ENCODE measurements at places on chromosomes 6 and 20. TPM values are rescaled to one million over a fixed set of nuclear protein-coding genes. Genes with fewer than 3 reads are reported as not detected.

DNA sequence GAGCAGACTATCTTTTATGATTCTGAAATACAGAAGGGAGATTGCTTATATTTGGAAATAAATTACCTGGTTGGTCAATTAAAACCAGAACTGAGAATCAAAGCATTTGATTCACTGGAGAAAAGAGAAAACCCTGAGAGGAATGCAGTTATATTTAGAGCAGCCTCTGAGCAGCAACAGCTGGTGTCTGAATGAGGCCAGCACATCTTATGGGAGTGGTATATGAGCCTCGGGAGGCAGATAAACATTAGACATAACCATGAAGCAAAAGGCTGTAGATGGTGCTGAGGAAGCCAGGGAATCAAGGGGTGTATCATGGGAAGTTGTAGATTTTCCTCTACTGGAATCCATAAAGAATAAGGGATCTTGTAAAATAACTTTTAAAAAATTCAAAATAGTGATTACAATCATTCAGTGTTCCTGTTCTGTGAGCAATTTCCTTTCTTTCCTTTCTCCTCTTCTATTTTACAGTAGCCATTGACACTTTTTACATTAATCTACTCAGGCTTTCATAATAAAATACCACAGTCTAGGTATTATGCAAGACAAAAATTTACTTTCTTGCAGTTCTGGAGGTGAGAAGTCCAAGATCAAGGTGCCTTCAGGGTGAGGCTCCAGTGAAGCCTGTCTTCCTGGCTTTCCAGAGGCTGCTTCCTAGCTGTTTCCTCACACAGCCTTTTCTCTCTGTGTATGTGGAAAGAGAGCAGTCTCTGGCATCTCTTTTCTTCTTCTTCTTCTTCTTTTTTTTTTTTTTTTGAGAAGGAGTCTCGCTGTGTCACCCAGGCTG lies 32.8 kb upstream of the ENPP5 start:
- H3K4me3 ChIP-seq: no peak overlapping the region
- H3K36me3 ChIP-seq: no peaks in the 10 kb centered on the region
- peak; percentile 62 for DNase-seq
- H3K4me1 ChIP-seq: no peaks in the 10 kb centered on the region
- no peak overlapping the region for H3K27ac ChIP-seq

GRCh38 chr6:38755874-38756273 lies 40.8 kb downstream of the DNAH8 start:
- DNase-seq: peak; percentile 23
- no peak overlapping the region for H3K27ac ChIP-seq
- no peaks in the 10 kb centered on the region for H3K36me3 ChIP-seq
- no peak overlapping the region for H3K4me3 ChIP-seq

Gene ANKRD6
- total RNA-seq: 11.5 TPM

Gene IL17A
- not detected for total RNA-seq

DNA sequence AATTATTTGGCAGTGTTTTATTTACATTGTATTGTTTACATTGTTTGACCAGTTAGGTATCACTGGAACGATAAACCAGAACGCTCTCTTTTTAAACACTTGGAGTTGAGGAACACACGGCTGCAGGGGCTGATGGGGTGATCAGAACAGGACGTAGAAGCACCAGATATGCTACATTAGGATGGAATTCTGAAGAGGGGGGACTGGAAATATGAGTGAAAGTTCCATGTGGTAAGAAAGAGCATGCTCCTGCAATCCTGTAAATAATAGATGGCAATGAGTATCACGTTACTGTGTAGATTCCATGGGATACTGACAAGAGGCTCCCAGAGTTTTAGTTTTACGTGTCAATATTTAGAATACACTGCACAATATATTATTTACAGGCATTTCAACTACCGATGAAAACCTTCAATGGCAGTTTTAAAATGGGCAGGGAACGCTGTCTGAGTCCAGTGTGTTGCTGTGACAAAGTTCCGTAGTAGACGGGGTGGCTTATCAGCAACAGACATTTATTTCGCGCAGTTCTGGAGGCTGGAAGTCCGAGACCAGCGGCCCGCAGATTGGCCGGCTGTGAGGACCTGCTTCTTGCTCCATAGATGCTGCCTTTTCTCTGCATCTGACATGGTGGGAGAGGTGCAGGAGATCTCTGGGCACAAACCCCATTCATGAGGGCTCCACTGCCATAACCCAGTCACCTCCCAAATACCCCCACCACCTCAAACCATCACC lies 43.1 kb downstream of the SYNJ2 start:
- peaks cover 52% of the 10 kb centered on the region for H3K36me3 ChIP-seq
- no peak overlapping the region for H3K4me3 ChIP-seq
- H3K27me3 ChIP-seq: no peaks in the 10 kb centered on the region
- peaks cover 37% of the 10 kb centered on the region for H3K4me1 ChIP-seq
- H3K27ac ChIP-seq: peak overlapping the region; percentile 100
- DNase-seq: no peak

Gene NHSL1
- total RNA-seq: 6.2 TPM

Gene DEFB124
- not detected for total RNA-seq

- H3K27ac ChIP-seq: no peak overlapping the region
- no peaks in the 10 kb centered on the region for H3K27me3 ChIP-seq
- H3K4me3 ChIP-seq: no peak overlapping the region
- H3K4me1 ChIP-seq: no peaks in the 10 kb centered on the region
These were observed 328.2 kb downstream of the PHF3 start for GRCh38 chr6:63963769-63964315.

Gene NR2E1
- total RNA-seq: not detected

DNA sequence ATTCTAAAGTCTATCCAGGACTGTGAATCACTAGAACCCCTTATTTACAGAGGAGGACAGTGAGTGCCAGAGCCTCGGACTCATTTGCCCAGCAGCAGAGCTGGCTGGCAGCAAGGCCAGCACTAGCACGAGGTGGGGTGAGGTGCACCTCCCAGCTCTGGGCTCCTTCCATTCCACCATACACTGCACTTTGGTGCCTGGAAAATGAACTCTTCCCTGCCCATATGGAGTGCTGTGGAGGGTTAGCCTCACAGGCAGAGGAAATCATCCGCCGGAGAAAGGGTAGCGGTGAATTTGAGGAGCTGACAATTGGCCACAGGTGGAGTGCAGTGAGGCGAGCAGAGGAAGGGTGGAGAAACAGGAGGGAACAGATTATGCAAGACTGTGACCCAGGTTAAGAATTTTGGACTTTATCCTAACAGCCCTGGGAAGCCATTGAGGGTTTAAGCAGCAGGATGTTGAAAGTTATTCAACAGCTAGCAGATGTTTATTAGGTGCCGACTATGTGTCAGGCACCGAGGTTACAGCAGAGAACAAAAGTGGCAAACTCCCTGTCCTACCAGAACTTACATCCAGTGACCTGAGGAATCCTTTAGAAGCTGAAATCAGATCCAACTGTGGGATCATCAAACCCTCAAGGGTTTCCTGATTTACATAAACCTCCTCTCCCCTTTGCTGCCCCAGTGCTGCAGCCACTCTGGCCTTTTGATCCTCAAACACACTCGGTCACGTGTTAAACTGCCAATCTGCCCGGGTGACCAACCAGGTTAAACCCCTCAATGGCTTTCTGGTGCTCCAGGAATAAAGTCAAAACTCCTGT lies 6.2 kb downstream of the TRIM26 start:
- peak; percentile 64 for DNase-seq
- H3K27me3 ChIP-seq: no peaks in the 10 kb centered on the region
- peaks cover 38% of the 10 kb centered on the region for H3K4me1 ChIP-seq
- H3K36me3 ChIP-seq: no peaks in the 10 kb centered on the region
- H3K27ac ChIP-seq: peak overlapping the region; percentile 25
- no peak overlapping the region for H3K4me3 ChIP-seq

DNA sequence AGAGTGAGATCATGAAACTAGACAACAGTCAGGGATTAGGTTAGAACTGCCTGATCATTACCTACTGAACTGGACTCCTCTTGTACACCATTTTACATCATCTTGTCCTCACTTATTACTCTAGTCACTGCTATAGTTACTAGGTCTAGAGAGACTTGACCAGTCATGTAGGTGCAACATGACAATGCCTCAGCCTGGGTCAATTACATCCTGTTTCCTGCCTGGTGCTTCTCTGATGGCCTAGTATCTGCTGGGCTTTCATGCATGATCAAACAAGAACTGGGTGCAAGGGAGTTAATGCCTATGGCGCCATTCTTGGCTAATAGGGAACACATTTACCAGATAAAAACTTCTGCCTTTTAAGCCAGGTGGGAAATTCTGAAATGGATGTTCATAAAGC lies 39.2 kb upstream of the MMS22L start:
- H3K4me3 ChIP-seq: no peak overlapping the region
- H3K4me1 ChIP-seq: peaks cover 11% of the 10 kb centered on the region
- DNase-seq: no peak
- H3K27me3 ChIP-seq: no peaks in the 10 kb centered on the region

GRCh38 chr6:48426636-48427035 lies 315.6 kb upstream of the PTCHD4 start:
- peaks cover 26% of the 10 kb centered on the region for H3K4me1 ChIP-seq
- no peaks in the 10 kb centered on the region for H3K36me3 ChIP-seq
- H3K27me3 ChIP-seq: no peaks in the 10 kb centered on the region
- H3K4me3 ChIP-seq: no peak overlapping the region
- no peak overlapping the region for H3K27ac ChIP-seq
- DNase-seq: no peak

Gene TRIM40
- not detected for total RNA-seq

Gene CST4
- total RNA-seq: not detected

GRCh38 chr6:16543521-16543920 lies 217.7 kb downstream of the ATXN1 start:
- H3K36me3 ChIP-seq: no peaks in the 10 kb centered on the region
- DNase-seq: peak; percentile 6
- peaks cover 6% of the 10 kb centered on the region for H3K4me1 ChIP-seq
- no peaks in the 10 kb centered on the region for H3K27me3 ChIP-seq
- no peak overlapping the region for H3K27ac ChIP-seq
- no peak overlapping the region for H3K4me3 ChIP-seq

Gene MAS1
- total RNA-seq: not detected

DNA sequence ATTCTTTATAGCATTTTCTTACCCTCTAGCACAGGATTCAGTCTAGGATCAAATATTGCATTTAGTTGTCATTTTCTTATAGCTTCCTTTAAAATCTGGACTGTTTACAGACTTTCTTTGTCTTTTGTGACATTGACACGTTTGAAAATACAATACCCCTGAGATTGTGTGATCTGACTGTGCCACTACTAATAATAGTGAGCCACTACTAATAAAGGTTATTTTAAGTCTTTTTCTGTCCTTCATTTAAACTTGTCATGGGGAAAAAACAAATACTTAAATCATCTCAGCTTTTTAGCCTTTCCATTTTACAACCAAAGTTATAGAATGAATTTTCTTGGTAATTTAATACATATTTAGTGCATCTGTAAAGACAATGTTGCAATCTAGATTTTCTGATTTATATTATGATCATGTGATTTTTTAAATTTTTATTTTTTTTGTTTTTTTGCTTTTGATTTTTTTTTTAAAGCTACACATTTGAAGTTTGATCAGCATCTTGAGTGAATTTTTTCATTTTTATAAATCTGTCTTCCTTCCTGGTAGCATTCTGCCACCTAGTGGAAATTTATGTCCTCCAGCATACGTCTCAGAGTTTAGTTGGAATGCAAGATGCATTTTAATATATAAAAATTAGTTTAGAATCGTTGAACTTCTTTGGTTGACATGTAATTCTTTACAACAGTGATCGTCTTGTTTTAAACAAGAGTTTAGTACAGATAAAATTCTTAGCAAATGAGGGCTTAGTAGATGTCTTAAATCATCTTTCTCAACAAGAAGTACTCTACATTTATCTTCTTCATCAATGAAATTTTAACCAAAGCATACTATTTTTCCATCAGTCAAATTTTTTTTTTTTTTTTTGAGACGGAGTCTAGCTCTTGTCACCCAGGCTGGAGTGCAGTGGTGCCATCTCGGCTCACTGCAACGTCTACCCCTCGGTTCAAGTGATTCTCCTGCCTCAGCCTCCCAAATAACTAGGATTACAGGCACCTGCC lies 119.4 kb downstream of the NCOA3 start:
- peak; percentile 36 for DNase-seq
- no peak overlapping the region for H3K4me3 ChIP-seq
- no peak overlapping the region for H3K27ac ChIP-seq
- no peaks in the 10 kb centered on the region for H3K4me1 ChIP-seq

Gene SLC24A3
- 1.1 TPM for total RNA-seq

- no peaks in the 10 kb centered on the region for H3K4me1 ChIP-seq
- H3K4me3 ChIP-seq: no peak overlapping the region
- H3K27ac ChIP-seq: no peak overlapping the region
- DNase-seq: no peak
These were observed 161.2 kb downstream of the KLHL32 start for GRCh38 chr6:97085772-97086171.

DNA sequence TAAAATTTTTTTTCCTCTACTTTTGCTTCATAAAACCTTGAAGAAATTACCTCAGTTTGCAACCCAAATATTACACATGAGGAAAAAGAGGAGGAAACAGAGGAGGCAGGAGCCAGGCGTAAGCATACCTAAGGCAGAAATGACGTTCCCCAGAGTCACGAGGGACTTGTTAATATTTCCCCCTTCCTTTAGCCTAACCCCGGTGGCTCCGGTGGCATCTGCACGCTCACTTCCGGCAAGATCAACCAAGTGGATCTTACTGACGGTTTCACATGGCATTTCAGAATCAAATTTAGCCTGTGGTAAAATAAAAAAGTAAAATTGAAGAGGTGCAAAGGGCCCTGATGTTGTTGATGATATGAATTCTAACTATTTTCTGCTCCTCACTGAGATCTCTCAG lies 67.4 kb downstream of the KIF16B start:
- no peak for DNase-seq
- peaks cover 6% of the 10 kb centered on the region for H3K36me3 ChIP-seq
- no peaks in the 10 kb centered on the region for H3K27me3 ChIP-seq
- H3K4me3 ChIP-seq: no peak overlapping the region
- H3K4me1 ChIP-seq: no peaks in the 10 kb centered on the region

- DNase-seq: peak; percentile 76
- H3K4me1 ChIP-seq: peaks cover 16% of the 10 kb centered on the region
- no peak overlapping the region for H3K27ac ChIP-seq
- no peaks in the 10 kb centered on the region for H3K27me3 ChIP-seq
- H3K4me3 ChIP-seq: no peak overlapping the region
These were observed 29.6 kb downstream of the SUMO4 start for GRCh38 chr6:149429427-149430360.

GRCh38 chr6:44315516-44315915 lies 2.4 kb upstream of the AARS2 start:
- H3K4me3 ChIP-seq: no peak overlapping the region
- H3K4me1 ChIP-seq: peaks cover 10% of the 10 kb centered on the region
- H3K36me3 ChIP-seq: peaks cover 12% of the 10 kb centered on the region
- H3K27me3 ChIP-seq: peaks cover 41% of the 10 kb centered on the region
- no peak for DNase-seq

Gene PDSS2
- total RNA-seq: 12.3 TPM

GRCh38 chr20:9759392-9759791 lies 79.5 kb downstream of the PAK5 start:
- no peak overlapping the region for H3K4me3 ChIP-seq
- no peaks in the 10 kb centered on the region for H3K27me3 ChIP-seq
- H3K36me3 ChIP-seq: no peaks in the 10 kb centered on the region
- no peaks in the 10 kb centered on the region for H3K4me1 ChIP-seq
- H3K27ac ChIP-seq: no peak overlapping the region
